ENCODE measurements at places on chromosomes 2 and 18.

DNA sequence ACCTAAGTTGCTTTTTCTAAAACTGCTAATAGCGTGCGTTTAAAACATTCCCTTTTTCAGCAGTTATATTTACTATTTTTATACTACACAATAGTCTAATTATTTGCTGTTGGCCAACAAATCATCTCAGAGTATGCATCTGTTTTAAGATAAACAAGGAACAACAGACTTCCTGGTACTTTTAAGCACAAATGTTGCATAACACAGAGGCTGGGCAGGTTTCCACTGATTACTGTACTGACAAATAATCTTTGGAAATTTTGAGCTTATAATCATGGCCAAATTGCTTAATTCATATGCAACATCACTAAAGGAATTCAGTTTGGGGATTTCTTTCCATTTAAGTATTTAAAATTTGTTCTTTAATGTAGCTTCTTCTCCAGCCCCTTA, 737.4 kb upstream of the SALL3 start:
- no peak for DNase-seq

DNA sequence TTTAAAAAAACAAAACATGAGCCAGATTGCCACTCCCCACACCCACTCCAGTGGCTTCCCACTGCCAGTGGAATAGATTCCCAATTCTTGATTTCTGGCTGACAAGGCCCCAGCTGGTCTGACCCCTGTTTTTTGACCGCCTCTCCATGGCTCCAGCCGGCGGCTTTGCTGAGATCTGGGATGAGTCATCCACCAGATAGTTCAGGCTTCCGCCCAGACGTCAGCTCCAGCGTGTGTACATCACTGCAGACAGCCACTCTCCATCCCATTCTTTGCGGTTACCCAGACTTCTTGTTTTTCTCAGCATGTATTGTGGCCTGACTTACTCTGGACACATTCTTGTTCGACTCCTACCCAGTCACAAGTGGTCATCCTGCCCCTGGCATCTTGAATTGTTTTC, 227.9 kb downstream of the GBX2 start:
- DNase-seq = no peak

DNA sequence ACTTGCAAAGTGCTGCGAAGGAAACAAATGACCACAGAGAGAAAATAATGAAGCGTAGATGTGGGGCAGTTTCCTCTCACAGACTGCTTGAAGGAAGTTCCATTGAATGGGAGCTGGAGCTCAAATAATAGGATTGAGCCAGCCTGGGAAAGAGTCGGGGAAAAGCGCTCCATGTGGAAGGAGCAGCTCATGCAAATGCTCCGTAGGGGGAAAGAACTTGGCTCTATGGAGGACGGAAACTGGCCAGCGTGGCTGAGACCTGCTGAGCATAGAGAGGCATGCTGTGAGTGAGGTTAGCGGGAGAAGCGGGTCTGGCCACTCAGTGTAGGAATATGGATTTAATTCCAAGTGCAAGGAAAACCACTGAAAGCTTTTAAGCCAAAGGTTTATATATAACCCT, 28.6 kb upstream of the VIT start:
- DNase-seq = no peak

DNA sequence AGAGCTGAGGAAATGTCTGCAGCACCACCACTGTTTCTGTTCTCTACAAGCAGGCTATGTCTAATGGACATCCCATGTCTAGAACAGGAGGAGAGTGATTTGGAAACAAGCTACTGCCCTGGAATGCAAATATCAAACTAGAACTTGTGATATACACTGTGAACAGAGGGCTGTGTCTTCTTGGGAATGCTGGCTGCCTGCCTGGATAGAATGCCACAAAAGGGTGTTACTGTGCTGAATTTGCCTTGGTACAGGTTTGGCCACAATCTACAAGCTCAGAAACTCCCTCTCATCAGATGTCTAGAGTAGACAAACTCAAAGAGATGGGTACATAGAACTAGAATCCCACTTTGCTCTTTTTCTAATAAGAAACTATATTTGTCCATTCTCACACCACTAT, 170.5 kb downstream of the NYAP2 start:
- no peak for DNase-seq

DNA sequence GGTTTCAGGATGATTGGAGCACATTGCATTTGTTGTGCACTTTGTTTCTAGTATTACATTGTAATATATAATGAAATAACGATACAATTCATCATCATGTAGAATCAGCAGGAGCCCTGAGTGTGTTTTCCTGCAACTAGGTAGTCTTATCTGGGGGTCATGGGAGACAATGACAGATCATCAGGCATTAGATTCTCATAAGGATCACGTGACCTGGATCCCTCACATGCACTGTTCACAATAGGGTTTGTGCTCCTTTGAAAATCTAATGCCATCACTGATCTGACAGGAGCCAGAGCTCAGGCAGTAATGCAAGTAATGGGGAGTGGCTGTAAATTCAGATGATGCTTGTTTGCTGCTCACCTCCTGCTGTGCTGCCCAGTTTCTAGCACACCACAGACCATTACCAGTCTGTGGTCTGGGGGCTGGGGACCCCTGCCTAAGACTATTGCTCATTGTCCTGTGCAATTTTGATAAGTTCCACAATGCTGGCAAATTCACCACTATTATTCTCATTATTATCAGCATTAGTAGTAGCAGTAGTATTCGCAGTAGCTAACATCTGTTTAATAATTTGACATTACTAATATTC, 428.7 kb upstream of the TNP1 start:
- no peak for DNase-seq

DNA sequence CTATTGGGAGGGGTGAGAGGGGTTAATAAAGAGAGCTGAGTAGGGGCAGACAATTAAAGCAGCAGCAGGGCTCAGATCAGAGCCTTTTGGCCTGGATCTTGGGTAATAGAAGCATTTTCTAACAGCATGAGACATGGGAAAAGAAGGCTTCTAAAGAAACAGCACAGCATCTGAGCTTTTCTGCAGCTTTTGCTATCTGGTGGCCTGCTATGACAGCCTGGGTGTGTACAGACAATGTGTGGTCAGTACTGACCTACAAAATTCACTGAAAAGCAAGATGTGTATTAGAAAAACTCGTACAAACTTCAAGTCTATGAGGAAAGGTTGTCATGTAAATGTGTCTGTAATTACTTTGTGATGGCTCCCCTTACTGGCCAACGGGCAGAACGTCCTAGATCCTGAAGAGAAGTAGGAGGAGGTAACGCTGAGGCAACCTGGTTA, 95.6 kb downstream of the GALNT3 start:
- no peak for DNase-seq

All from uterus (tissue), 4 donors.